ENCODE measurements at places on chromosomes 5 and 9.

GRCh38 chr5:116982035-116982434 is 407.4 kb upstream of the SEMA6A start:
- no peak for DNase-seq

DNA sequence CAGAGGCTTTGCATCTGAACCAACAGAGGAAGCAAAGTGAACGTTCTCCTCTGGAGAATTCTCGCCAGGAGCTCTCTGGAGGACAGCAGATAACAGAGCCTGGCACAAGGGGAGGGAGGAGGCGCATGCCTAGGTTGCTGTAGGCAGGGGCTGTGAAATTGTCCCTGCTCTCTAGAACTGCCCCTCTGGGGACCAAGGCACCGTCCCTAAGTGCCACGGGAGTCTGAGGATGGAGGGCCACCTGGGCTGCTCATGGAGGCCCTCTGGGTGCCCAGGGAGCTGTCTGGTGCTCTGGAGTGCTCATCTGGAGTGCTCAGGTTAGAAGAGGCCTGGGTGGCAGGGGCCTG is 77.6 kb downstream of the CACNA1B start:
- DNase-seq: no peak

GRCh38 chr5:83418356-83419321 is 52.9 kb upstream of the VCAN start:
- no peak for DNase-seq

DNA sequence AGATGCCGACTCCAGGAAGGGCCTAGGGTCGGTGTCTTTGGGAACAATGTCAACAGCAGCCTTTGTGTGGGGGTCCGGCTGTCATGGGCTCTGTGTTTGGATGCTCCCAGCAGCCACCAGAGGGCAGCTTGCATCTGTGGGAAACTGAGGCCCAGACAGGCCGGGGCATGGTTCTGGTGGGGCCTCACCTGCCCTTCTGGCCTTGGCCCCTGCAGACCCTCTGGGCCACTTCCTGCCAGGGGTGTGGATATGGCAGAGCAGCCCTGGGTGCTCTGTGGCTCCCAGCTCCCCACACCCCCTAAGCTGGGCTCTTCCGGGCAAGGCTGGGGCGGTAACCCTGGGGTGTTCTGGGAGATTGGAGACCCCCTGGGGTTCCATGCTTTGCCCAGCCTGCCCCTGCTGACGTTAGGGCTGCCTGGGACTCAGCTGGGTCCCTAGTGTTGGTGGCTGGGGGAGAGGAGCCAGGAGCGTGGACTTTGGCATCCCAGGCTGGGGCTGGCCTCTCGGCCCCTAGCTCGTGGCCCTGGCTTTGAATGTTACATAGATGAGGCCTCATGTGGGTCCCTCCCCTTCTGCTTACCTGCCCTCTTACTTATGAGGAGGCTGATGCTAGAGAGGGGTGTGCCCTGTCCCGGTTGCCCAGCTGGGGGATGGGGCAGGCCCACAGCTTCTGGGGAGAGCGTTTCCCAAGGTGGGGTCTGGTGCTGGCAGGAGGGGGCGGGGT is 38.3 kb downstream of the RXRA start:
- DNase-seq: no peak

DNA sequence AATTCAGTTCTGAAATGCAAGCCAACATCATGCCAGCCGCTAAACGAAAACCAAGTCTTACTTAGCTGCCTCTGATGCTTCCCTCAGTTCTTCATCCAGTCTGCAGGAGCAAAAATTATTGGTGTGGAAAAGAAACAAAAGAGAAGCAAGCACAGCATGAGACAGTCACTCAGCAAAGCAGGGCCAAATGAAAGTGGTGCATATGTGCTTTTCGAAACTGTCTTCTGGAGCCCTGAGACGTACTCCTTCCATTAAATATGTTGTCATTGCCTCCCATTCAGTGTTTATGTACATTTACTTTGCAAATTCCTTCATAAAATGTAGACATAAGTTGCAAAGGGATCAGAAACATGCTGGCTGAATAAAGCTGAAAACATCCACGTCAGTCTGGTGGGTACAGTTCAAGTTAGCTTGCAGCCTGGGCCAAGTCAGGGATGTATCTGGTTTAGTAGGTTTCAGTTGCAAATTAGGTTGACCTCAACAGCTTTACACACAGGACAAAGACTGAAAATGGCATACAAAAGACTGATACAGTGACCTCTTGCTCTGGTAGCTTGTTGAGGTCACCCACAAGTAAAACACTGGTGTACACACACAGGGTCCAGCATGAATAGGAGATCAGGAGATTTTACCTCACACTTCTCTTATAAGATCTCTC is 139.7 kb upstream of the PCA3 start:
- no peak for DNase-seq

GRCh38 chr9:36543916-36544315 is 28.8 kb upstream of the MELK start:
- DNase-seq: no peak

GRCh38 chr5:4054092-4054491 is 458.5 kb downstream of the IRX1 start:
- no peak for DNase-seq

GRCh38 chr9:107606149-107606790 is 116.7 kb upstream of the KLF4 start:
- no peak for DNase-seq

DNA sequence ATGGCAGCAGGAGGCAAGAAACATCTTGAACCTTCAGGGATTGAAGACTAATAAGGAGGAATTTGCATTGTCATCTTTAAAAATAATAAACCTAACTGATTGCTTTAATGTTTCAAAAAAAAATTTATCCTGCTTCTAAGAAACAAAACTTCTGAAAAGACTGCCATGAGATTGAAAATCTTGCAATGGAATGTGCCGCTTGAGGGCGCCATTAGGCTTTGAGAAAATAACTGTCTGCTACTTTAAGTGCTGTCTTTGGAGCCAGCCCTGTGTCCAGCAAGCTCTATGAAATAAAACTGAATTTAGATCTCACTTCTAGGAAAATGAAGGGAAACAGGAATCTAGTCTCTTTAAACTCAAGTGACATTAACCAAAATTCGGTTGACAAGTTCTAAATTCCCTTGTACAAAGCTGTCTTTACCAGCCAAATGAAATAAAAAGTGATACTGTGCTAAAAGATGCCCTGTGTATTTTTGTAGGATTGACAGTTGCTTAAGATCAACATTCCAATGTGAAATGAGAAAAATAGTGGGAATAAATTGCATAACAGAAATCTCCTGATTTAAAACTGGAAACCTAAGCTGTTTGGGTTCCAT is 79.4 kb downstream of the ESM1 start:
- DNase-seq: peak; percentile 45

- DNase-seq: no peak
Measured at GRCh38 chr5:139156814-139157213, 41.4 kb downstream of the SIL1 start.

DNA sequence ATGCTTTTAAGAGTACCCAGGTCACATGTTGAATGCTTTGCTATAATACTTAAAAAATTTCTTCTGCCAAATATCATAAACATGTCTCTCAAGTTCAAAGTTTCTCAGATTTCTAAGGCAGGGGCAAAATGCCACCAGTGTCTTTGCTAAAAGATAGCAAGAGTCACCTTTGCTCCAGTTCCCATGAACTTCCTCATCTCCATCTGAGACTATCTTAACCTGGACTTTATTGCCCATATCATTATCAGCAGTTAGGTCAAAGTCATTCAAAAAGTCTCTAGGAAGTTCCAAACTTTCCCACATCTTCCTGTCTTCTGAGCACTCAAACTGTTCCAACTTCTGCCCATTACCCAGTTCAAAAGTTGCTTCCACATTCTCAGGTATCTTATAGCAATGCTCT is 307.6 kb upstream of the TNC start:
- DNase-seq: no peak

GRCh38 chr9:91044354-91044753 is 242.7 kb downstream of the SYK start:
- DNase-seq: no peak

- no peak for DNase-seq
Measured at GRCh38 chr9:127241354-127241753, 23.2 kb upstream of the GARNL3 start.

DNA sequence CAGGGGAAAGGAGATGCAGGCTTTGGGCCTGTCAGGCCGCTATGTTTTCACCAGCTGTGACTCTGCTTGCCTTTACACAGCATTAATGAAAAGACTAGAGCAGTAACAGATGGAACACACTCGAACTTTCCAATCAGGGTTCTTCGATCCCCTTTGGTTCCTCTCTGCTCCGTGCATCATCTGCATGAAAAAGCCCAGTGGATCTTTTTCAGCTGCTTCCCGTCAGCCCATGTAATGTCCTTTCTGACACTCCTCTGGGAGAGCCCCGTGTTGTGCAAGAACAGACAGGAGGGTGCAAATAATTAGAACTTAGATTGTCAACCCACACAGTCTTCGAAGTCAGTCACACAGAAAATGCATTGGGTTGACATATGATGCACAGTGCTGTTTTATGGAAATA is 448.9 kb upstream of the ZNF462 start:
- DNase-seq: no peak

- DNase-seq: no peak
Measured at GRCh38 chr9:27019589-27019988, 14.1 kb upstream of the LRRC19 start.

DNA sequence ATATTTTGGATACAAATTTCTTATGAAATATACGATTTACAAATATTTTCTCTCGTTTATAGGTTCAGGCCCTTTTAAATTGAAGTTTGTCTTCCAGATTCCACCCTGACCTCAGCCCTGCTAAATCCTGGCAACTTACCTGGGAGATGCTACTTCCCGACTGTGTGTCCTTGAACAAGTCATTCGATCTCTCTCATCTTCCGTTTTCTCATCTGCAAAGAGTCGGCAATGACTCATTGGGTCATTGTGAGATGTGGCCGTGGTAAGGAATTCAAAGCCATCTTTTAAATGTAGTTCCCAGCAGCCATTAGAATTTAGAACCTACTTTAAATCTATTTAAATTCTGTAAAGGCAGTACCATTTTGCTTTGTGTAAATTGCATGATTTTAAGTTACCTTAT is 72.5 kb downstream of the LHX2 start:
- no peak for DNase-seq

DNA sequence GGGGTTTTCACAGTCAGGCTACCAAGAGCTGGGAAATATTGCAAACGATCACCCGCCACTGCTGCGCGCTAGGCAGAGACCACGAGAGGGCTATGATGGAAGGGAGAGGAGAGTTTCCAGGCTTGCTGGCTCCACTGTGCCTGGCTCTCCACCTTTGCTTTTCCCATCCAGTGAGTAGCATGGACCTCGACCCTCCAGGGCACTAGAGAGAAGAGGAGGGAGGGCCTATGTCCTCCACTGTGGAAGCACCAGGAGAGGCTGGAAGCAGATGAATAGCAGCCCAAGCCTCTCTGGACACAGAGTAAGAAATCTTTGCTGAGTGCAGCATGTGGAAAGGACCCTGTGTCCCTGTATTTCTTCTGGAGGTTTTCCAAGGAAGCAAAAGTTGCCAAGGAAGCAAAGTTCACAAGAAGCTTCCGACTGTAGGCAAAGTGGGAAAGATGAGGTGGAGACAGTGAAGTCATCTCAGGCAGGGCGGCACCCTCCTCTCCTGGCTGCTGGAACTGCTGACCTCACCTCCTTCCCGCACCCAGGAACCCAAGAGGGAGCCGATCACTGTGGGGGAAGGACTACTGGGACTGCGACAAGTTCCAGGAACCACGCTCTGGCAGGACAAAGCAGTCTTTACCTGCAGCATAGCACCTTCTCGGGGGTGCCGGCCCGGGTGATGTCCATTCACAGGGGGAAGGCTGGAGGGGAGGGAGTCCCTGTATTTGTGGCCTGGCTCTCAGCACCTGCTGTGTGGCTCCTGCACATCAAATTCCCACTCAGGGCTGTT is 79.6 kb downstream of the CSNK1A1 start:
- no peak for DNase-seq

- no peak for DNase-seq
Measured at GRCh38 chr5:171137768-171138525, 171.1 kb upstream of the TLX3 start.

GRCh38 chr9:5429873-5430564 is 7.7 kb downstream of the PLGRKT start:
- DNase-seq: no peak

- DNase-seq: peak; percentile 20
Measured at GRCh38 chr5:42889311-42889933, 77.7 kb upstream of the SELENOP start.

DNA sequence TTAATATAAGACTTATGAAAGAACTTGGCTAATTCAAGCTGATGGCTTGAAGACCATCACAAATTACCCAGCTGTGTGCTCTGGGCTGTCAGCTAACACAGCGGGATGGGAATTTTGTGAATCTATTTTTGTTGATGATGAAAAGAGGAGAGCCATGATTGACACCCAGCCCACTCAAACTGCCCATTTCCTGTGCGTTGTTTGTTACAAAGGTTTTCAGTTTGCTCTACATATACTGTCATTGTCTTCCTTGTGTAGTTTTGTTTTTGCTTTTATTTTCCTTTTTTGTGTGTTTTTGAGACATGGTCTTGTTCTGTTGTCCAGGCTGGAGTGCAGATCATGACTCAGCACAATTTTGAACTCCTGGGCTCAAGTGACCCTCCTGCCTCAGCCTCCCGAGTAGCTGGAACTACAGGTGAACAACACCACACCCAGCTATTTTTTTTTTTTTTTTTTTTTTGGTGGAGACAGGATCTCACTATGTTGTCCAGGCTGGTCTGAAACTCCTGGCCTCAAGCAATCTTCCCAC is 400.3 kb downstream of the ICE1 start:
- DNase-seq: no peak
